Upper lobe of right lung (tissue), 1 donor: ENCODE measurements at places on chromosomes 5 and 9.

GRCh38 chr5:2899311-2899710 lies 147.8 kb upstream of the IRX2 start:
- DNase-seq = no peak

GRCh38 chr5:2892466-2893000 lies 141.1 kb upstream of the IRX2 start:
- no peak for DNase-seq

DNA sequence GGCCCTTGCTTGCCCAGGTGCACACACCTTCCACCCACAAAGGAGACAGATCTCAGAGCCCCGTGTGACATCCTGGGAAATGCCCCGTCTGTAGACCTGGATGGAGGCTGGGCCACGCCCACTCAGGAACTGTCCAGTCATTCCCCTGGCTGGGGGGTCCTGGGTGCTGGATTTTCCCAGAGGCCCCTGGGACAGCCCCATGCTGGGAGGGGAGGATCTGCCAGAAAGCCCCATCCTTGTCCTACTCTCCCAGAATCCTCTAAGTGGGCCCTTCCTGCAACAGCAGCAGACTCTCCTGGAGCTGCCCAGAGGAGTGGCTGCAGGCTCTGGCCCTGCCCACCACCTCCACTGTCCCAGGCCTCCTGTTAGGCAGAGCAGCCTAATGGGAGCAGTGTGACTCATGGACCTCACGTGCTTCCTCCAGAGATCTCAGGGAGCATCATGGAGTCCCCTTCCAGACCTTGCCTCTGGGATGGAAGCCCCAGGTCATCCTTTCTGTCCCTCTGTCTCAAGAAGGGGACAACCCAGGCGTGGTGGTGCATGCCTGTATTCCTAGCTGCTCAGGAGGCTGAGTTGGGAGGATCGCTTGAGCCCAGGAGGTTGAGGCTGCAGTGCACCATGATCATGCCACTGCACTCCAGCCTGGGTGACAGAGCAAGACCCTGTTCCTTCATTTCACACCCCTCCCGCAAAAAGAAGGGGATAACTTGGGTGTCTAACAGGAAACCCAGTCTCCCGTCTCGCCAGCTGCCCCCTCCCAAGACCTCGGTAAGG lies 51.7 kb downstream of the JADE2 start:
- DNase-seq = no peak

- no peak for DNase-seq
Observed at GRCh38 chr9:95901506-95901905, 26.0 kb downstream of the ERCC6L2 start.

GRCh38 chr5:93532370-93532769 lies 48.6 kb downstream of the NR2F1-AS1 start:
- no peak for DNase-seq

- no peak for DNase-seq
Observed at GRCh38 chr9:123637945-123638634, 282.1 kb downstream of the CRB2 start.

GRCh38 chr5:54900984-54901725 lies 84.2 kb downstream of the ESM1 start:
- DNase-seq = no peak

GRCh38 chr9:128972956-128973355 lies 25.5 kb downstream of the NUP188 start:
- no peak for DNase-seq

- no peak for DNase-seq
Observed at GRCh38 chr9:109616571-109617120, 118.5 kb upstream of the PTPN3 start.

GRCh38 chr9:133973791-133974630 lies 18.1 kb downstream of the VAV2 start:
- peak; percentile 53 for DNase-seq

GRCh38 chr9:136409557-136410455 lies 608 bp downstream of the ENTR1 start:
- peak; percentile 76 for DNase-seq

DNA sequence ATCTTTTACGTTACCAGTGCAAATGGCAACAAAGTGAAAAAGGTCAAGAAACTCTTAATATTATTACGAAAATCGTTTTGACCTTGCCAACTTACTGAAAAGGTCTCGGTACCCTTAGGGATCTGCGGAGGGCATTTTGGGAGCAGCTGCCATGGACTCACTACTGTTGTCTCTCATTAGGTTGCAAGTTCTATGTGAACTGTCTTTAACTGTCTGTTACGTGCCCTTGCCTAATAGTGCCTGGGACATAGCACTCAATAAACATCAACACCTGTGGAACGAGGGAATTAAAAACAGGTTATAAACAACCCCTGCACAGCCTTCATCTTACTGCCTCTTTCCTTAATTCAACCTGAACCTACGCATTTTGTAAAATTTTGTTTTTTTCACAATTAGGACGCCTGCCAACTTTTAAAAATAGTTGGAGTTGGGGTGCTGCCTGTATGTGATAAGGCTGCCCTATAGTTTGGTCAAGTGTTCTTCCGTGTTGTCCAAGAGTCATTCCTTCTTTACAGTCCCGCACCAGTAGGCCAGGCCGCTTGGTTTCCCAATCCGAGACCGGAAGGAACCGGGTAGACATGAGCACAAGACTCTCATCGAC lies 527 bp upstream of the SREK1 start:
- DNase-seq = no peak

DNA sequence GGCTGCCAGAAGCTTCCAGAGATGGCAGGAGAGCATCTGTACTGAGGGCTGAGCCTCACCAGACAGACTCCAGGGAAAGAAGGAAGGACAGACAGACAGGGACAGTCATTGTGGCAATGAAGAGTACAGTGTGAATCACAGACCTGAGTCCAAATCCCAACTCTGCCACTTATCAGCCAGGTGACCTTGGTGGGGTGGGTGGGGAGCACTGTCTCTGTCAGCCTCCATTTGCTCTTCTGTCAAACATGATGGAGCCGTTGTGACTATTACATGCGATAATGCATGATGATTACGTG lies 85.9 kb upstream of the FSTL4 start:
- no peak for DNase-seq

GRCh38 chr5:109418712-109419352 lies 9.1 kb upstream of the PJA2 start:
- DNase-seq = no peak

DNA sequence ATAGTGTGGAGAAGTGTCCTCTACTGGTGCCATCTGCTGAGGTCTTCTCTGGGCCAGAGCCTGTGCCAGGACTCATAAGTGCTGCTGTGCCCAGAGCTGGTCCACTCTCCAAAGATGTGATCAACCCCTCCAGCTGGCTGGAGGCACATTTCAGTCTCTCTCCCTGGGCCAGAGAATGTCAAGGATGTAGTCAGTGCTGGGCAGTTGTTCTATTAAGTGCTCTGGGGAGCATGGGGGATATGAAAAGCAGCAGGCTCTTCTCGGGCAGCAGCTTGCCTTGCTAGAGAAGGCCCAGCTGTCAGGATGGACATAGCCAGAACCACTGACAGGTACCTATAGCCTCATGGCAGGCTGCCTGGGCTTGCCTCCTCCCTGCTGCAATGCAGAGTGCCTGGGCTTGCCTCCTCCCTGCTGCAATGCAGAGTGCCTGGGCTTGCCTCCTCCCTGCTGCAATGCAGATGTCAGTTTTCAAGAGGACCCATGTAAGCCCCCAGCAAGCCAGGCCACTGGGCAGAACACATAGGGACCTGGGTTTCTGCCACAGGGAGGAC lies 157.2 kb upstream of the PANK3 start:
- DNase-seq = no peak

- no peak for DNase-seq
Observed at GRCh38 chr9:73981405-73981804, 515.7 kb upstream of the RORB start.

GRCh38 chr5:82185851-82186250 lies 92.3 kb downstream of the RPS23 start:
- no peak for DNase-seq

DNA sequence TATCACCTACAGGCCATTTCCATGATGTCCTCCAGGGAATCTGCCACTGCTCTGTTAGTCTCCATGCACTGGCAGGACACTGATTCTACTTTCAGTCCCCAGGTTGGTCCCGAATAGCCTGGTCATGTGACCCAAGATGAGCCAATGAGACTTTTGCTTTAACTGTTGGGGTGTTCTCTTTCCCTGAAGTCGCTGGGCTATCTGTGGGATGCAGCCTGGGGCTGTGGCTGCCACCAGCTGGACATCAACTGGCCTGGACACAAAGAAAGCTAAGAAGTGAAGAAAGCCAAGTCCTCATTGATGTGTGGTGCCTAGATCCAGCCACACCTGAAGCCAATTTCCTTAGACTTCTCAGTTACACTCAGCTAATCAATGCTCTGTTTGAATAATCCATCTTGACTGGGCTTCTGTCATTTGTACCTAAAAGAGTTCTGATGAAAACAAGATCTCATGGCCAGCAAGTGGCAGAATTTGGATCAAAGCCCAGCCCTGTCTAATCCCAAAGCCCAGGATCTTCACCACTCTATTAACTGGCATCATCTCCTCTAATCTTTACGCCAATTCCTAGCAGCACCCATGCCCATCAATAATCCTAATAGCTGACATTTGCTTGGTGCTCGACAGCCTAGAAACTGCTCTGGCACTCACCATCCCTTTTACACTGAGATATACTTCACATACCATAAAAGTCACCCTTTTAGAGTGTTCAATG lies 37.0 kb downstream of the SH3PXD2B start:
- DNase-seq = no peak

DNA sequence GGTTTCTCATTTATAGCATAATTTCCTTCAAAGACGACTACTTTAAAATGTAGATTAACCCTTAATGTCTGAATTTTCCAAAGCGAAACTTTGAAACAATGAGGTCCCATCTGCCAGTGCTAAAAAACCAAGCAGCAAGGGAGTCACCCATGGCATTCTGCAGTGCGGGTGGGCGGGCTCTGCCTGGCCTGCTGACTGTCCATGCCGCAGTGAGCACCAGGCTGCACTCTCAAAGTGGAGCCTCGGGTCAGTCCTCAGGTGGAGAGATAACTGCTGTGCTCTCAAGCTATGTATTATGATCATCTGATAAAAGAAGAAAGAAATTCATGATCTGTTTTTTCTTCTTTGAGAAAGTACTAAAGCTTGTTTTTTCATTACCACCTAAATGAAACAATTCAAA lies 581.6 kb downstream of the CETN3 start:
- no peak for DNase-seq

- DNase-seq = no peak
Observed at GRCh38 chr5:39657943-39658342, 233.2 kb upstream of the DAB2 start.

GRCh38 chr5:170289121-170289520 lies 8.5 kb downstream of the LCP2 start:
- DNase-seq = no peak

DNA sequence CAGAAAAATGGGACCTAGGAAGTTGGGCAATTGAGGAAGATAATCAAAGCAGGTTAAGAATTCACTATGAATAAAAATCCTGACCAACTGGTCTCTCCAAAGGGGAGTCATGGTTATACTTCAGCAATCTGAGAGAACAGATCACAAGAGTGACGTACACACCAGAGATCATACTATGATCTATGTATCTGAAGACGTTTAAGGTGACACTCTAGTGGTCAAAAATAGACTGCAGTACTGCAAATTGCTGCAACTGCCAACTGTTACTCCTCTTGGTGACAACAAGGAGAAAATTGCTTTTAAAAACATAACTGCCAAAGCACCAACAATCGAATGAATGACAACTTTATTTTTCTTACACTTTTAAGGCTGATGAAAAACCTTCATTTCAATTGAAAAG lies 4.9 kb downstream of the AK6 start:
- no peak for DNase-seq

GRCh38 chr9:37220971-37221370 lies 100.6 kb downstream of the ZCCHC7 start:
- DNase-seq = no peak

DNA sequence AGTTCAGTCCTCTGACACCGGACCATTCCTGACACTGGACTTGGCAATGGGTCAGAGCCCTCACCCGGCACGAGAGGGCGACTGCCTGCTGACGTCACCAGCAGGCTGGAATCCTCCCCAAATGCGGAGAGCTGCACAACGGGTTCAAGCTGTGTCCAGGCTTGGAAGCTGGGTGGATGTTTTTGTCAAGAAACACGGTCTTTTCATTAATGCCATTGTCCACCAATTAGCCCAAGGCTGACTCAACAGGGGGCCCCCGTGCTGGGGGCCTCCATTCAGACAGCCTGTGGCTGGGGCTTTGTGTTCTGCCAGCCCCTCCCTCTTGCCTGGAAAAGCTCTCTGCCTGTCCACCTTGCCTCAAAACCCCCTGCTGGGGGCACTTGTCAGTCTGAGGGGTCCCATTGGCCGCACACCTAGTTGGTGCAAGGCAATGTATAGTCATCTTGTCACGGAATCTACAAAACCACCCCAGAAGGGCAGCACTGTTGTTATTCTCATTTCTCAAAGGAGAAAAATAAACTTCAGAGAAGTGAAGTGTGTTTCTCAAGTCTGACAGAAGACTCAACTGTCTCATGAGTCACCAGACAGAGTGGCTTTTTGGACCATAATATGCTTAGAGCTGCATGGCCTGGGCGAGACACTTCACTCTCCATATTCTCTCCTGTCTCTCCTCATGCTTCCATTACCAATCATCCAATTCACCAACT lies 24.6 kb downstream of the NDUFA8 start:
- DNase-seq = no peak

DNA sequence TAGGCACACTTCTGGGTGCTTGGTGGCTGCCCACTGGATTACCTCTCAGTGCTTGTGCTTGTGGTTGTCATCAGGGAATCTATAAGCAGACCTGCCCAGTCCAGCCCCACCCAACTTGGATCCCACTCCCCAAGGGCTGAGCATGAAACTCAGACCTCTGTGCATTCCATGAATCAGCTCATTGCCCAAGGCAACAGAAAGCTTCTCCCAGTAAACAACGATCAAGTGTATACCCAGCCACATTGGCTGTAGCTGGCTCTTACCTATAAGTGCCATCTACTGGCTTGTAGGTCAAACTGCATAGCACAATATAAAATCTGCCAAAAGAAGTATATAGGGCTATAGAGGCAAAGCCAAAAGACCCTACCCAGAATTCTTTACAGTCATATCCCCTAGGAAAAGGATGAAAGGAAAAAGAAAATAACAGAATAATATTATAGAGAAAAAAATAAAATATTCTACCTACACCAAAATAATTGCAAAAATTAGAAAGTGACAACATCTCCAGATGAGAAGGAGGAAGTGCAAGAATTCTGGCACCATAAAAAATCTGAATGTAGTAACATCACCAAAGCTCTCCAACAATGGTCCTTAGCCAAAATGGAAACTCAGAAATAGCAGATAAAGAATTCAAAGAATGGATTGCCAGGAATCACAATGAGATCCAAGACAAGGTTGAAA lies 321.0 kb upstream of the TRPC7 start:
- DNase-seq = no peak

GRCh38 chr9:5864446-5864845 lies 26.2 kb upstream of the MLANA start:
- DNase-seq = no peak

DNA sequence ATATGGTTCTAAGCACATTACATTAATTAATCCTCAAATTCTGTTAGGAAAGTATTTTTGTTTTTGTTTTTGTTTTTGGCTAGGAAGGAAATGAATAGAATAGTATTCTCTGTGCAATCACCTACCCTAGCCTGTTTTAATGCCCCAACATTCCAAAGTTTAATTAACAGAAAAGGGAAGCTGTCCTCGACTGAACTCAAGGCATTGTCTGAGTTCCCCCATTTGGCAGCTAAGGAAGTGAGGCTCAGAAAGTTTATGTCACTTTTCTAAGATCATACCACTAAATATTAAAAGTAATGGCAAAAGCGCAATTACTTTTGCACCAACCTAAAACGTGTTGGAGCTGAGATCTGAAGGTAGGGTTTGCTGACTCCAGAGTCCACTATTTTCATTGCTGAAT lies 59.8 kb downstream of the FGF1 start:
- no peak for DNase-seq
